Glutamatergic neuron (in vitro differentiated cells): ENCODE measurements at places on chromosomes 2 and 18. TPM values are rescaled to one million over a fixed set of nuclear protein-coding genes. Genes with fewer than 3 reads are reported as not detected.
A peak's percentile ranks its signal among the peaks of the same experiment; 100 is the strongest.

DNA sequence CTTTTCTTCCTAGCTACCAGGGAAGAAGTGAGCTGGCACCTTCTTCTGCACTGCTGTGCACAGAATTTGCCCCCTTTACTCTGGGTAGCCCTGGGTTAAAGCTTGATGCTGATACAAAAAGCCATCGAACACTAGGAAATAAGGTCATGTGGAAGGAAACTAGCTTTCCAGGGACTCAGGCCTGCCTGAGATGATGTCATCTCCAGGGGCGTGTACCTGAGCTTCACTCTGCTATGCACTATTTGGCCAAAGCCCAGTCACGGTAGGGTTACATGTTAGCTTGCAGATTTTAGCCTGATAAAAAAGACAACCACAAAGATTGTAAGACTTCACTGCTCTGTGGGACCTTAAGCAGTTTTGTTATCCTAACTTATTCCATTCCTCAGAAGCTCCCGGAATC lies 20.4 kb downstream of the EDAR start:
- no peak for DNase-seq
- H3K4me3 ChIP-seq, result no peak overlapping the region
- H3K27ac ChIP-seq, result no peak overlapping the region
- no peaks in the 10 kb centered on the region for H3K4me1 ChIP-seq

DNA sequence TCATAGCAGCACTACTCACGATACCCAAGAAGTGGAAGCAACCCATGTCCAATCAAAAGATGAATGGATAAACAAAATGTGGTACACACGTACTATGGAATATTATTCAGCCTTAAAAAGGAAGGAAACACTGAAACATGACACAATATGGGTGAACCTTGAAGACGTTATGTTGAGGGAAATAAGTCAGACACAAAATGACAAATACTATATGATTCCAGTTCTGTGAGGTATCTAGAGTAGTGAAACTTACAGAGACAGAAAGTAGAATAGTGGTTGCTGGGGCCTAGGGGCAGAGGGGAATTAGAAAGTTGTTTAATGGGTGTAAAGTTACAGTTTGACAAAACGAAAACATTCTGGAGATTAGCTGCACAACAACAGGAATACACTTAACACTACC lies 24.7 kb downstream of the TLK1 start:
- H3K27me3 ChIP-seq, result no peaks in the 10 kb centered on the region
- no peaks in the 10 kb centered on the region for H3K36me3 ChIP-seq
- H3K4me1 ChIP-seq, result peaks cover 13% of the 10 kb centered on the region
- peak overlapping the region; percentile 29 for H3K27ac ChIP-seq
- H3K4me3 ChIP-seq, result no peak overlapping the region
- DNase-seq, result no peak

GRCh38 chr2:159232456-159233170 lies 53.9 kb downstream of the WDSUB1 start:
- no peaks in the 10 kb centered on the region for H3K36me3 ChIP-seq
- no peaks in the 10 kb centered on the region for H3K27me3 ChIP-seq
- no peak for DNase-seq
- no peak overlapping the region for H3K27ac ChIP-seq

- no peak for DNase-seq
- no peak overlapping the region for H3K4me3 ChIP-seq
- no peaks in the 10 kb centered on the region for H3K27me3 ChIP-seq
- no peak overlapping the region for H3K27ac ChIP-seq
- no peaks in the 10 kb centered on the region for H3K36me3 ChIP-seq
- no peaks in the 10 kb centered on the region for H3K4me1 ChIP-seq
Observed at GRCh38 chr18:62660691-62661090, 54.6 kb upstream of the PHLPP1 start.

DNA sequence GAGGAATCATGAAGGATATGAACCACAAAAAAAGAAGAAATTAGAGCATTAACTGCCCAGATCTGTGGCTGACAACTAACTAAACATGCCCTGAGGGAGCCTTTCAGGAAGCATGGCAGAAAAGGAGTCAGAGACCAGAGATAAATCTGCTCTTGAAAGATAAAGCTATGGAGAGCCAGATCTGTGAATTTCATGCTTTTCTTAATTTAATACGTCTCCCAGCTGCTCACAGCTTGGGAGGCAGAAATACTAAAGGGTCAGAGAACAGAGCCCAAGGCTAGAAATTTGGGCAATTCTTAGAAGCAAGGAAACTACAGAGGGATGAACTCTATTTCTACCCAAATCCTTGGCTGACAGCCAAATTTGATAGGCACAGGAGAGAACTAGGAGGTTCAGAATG lies 223.0 kb upstream of the DPP10 start:
- H3K27me3 ChIP-seq, result peaks cover 2% of the 10 kb centered on the region
- H3K36me3 ChIP-seq, result no peaks in the 10 kb centered on the region
- no peak overlapping the region for H3K4me3 ChIP-seq
- no peak overlapping the region for H3K27ac ChIP-seq

DNA sequence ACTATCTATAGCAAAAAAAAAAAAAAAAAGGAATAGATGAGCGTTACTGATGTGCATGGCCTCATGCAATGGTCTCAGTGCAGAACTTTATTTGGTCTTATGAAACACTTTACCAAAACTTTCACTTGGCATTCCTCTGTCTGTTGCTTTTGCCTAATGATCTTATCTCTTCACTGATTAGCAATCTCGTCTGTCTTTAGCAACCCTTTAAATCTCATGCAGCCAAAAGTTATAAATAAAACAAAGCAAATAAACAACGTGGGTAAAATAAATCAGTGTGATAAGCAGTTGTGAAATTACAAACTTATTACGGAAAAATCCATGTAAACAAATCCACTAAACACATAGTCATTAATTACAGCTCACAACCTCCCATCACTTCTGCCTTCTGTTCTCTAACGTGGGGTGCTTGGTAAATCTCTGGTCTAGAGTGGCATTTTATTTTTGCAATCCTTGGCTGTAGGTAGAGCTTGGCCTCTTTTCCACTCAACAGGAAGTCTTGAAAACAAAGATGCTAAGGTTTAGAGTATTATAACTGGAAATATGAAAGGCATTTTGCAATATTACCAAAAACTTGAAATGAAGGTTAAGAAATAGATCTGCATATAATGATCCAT lies 288.0 kb downstream of the AFF3 start:
- H3K36me3 ChIP-seq, result no peaks in the 10 kb centered on the region
- H3K27me3 ChIP-seq, result no peaks in the 10 kb centered on the region
- no peak overlapping the region for H3K27ac ChIP-seq
- no peak for DNase-seq
- H3K4me3 ChIP-seq, result no peak overlapping the region

DNA sequence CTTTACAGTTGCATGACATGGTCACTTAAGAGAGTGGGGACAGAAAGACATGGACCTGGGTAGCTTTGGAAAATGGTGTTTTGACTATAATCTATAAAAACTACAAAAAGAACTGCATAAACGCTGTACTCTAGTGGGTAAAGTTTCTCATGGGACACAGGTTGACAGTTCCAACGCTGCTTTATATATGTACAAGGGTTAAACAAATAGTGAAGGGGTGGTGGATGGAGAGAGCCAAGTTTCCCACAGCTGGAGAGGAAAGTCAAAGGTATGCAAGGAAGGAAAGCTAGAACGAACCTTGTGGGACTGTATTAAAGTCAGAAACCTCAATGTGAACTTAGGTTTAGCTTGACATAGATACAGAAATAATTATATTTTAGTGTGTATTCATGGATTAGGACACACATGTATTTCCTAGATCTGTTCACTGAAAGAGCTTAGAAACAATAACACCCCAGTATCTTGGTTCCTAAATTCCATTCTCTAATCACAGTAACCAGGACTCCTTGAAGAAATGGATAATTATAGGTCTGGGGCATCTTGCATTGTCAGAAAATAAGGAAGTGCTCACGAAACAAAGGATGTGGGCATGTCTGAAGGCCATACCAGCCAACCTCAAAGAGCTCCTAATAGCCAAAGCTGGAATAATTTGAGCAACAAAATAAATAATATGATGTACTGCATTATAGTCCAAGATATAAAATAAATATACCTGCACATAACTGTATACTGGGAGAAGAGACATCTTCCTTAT lies 28.8 kb downstream of the TANC1 start:
- H3K4me3 ChIP-seq, result no peak overlapping the region
- DNase-seq, result no peak
- H3K4me1 ChIP-seq, result peaks cover 22% of the 10 kb centered on the region

DNA sequence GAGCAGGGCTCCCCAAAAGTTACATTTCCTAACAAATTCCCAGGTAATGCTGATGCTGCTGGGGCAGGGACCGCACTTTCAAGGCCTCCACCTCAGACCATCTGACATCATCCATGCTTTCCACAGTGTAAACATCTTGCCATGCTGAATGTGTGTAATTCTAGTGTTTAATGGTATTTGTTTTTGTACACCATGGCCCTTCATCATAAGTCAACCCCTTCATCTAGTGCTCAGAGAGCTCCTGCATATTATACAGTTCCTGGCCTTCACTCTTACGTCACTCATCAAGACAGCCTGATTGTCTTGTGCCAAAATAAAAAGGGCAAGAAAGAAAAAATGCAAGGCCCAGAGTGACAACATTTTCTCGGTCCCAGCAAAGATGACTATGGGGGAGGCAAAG lies 77.5 kb upstream of the ZFP36L2 start:
- H3K27ac ChIP-seq, result no peak overlapping the region
- H3K4me1 ChIP-seq, result no peaks in the 10 kb centered on the region
- peaks cover 2% of the 10 kb centered on the region for H3K27me3 ChIP-seq
- no peaks in the 10 kb centered on the region for H3K36me3 ChIP-seq
- no peak for DNase-seq

DNA sequence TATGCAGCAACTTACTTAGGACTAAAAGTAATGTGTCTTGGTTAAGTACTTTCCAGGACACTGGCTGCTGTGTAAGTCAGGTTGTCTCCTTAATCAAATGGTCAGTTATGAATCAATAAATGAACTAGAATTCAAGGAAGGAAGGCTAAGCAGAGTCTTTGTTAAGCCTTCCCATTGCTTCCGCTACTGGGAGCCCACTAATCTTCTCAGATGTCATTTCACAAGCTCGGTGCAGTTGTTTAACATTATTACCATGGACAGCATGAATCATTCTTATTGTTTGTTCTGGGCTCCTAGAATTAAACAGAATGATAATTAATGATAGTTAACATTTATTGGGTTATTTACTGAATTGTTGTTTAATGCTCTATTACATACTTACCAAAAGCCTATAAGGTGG lies 26.0 kb upstream of the MEIS1 start:
- H3K4me1 ChIP-seq, result no peaks in the 10 kb centered on the region
- H3K27me3 ChIP-seq, result no peaks in the 10 kb centered on the region
- DNase-seq, result no peak
- no peak overlapping the region for H3K27ac ChIP-seq
- no peak overlapping the region for H3K4me3 ChIP-seq

- H3K4me3 ChIP-seq, result peak overlapping the region; percentile 88
- H3K27ac ChIP-seq, result peak overlapping the region; percentile 78
- peaks cover 1% of the 10 kb centered on the region for H3K4me1 ChIP-seq
- H3K36me3 ChIP-seq, result no peaks in the 10 kb centered on the region
- DNase-seq, result peak; percentile 33
Observed at GRCh38 chr2:138500592-138501424, 762 bp upstream of the SPOPL start.

- DNase-seq, result peak; percentile 46
- H3K27me3 ChIP-seq, result peaks cover 2% of the 10 kb centered on the region
- no peak overlapping the region for H3K4me3 ChIP-seq
- no peaks in the 10 kb centered on the region for H3K36me3 ChIP-seq
- H3K4me1 ChIP-seq, result peaks cover 10% of the 10 kb centered on the region
Observed at GRCh38 chr18:62982600-62983251, 267.4 kb downstream of the PHLPP1 start.

GRCh38 chr2:65456886-65457285 lies 24.5 kb upstream of the SPRED2 start:
- H3K36me3 ChIP-seq, result no peaks in the 10 kb centered on the region
- peaks cover 3% of the 10 kb centered on the region for H3K27me3 ChIP-seq
- no peaks in the 10 kb centered on the region for H3K4me1 ChIP-seq
- no peak overlapping the region for H3K27ac ChIP-seq
- H3K4me3 ChIP-seq, result no peak overlapping the region

GRCh38 chr2:205424326-205424725 lies 258.0 kb upstream of the NRP2 start:
- no peak for DNase-seq
- H3K36me3 ChIP-seq, result peaks cover 3% of the 10 kb centered on the region
- H3K27me3 ChIP-seq, result peaks cover 1% of the 10 kb centered on the region
- H3K27ac ChIP-seq, result no peak overlapping the region

GRCh38 chr2:71478806-71479205 lies 25.4 kb downstream of the DYSF start:
- DNase-seq, result no peak
- peaks cover 2% of the 10 kb centered on the region for H3K27me3 ChIP-seq
- no peak overlapping the region for H3K27ac ChIP-seq
- H3K4me3 ChIP-seq, result no peak overlapping the region

DNA sequence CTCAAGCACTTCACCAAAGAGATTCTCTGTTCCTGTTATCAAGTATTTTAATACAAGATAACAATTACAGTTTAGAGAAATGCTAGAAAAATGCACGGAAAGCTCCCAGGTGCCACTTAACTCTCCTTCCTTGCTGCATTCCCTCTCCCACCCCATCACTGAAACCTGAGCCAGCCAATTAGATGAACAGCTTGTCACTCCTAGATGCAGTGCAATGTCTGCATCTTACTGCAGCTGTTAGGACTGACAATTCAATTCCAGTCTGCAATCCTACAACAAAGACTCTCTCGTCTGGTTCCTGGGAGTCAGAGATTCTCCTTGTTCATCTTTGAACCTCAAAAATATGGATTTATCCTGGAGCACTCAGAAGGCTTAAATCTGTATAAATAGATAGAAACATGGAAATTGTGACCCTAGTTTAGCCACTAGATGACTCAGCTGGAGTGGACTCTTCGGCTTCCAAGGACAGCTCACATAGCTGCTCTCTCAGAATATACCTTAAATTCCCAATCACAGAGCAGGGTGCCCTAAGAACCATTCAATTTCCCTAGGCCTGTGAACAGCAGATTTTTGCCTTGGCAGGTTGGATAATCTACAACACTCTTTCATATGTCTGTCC lies 311.1 kb downstream of the NRXN1 start:
- DNase-seq, result peak; percentile 45
- H3K27ac ChIP-seq, result peak overlapping the region; percentile 98
- peak overlapping the region; percentile 53 for H3K4me3 ChIP-seq
- H3K27me3 ChIP-seq, result peaks cover 4% of the 10 kb centered on the region

OR6B2 gene
- not detected for total RNA-seq

TMEM37 gene
- not detected for total RNA-seq

SH2D6 gene
- total RNA-seq, result 0.64 TPM

TBR1 gene
- not detected for total RNA-seq

NYAP2 gene
- total RNA-seq, result 0.32 TPM

TUBB8B gene
- total RNA-seq, result not detected
